ENCODE measurements at places on chromosomes 3 and 15.
A peak's percentile ranks its signal among the peaks of the same experiment; 100 is the strongest.

DNA sequence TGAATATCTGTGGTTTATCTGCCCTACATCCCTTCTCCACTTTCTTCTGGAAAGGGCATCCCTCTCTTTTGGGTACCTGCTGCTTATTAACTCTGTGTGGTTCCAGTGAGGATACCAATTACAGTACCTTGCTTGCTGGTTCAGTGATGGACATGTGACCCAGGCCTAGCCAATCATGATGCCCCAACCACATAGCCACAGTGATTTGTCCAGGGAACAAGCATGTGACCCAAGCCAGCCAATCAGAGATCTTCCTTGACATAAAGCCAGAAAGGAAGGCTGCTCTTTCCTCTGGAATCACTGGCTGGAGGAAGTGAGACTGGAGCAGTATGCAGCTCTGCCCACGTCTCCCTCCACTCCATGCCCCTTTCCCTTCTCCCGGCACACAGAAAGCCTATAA is 10.9 kb upstream of the TMEM158 start:
- no peaks in the 10 kb centered on the region for H3K4me1 ChIP-seq
- no peak overlapping the region for H3K4me3 ChIP-seq
- no peaks in the 10 kb centered on the region for H3K27me3 ChIP-seq
- no peak for DNase-seq
- H3K27ac ChIP-seq = no peak overlapping the region

DNA sequence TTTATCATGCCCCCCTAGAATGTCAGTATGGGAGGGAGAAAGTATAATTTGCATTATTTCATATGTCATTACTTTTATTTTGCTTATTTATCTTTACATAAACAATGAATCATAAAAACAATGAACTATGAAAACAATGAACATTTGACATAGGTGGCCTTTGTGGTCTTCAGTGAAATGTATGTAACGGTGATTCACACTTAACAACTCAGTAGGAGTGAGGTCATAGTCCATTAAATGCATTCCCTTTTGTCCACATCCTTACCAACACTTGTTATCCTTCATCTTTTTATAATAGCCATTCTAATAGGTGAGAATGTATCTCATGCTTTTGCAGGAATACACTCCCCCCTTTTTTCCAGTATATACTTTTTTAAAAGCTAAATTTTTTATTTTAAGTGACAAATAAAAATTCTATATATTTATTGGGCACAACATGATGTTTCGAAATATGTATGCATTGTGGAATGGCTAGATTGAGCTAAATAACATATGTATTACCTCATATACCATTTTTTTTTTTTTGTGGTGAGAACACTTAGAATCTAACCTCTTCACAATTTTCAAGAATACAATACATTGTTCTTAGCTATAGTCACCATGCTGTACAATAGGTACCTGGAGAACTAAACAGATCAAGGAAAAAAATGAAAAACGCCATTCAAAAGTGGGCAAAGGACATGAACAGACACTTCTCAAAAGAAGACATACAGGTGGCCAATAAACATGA is 189.5 kb downstream of the WDR72 start:
- no peaks in the 10 kb centered on the region for H3K4me1 ChIP-seq
- H3K36me3 ChIP-seq = no peaks in the 10 kb centered on the region
- no peak for DNase-seq
- no peak overlapping the region for H3K4me3 ChIP-seq
- H3K27ac ChIP-seq = no peak overlapping the region
- H3K27me3 ChIP-seq = no peaks in the 10 kb centered on the region

- H3K4me3 ChIP-seq = peak overlapping the region; percentile 62
- peak; percentile 14 for DNase-seq
- peaks cover 52% of the 10 kb centered on the region for H3K4me1 ChIP-seq
- H3K27me3 ChIP-seq = no peaks in the 10 kb centered on the region
Observed at GRCh38 chr15:50353975-50354837, 792 bp downstream of the GABPB1 start.

DNA sequence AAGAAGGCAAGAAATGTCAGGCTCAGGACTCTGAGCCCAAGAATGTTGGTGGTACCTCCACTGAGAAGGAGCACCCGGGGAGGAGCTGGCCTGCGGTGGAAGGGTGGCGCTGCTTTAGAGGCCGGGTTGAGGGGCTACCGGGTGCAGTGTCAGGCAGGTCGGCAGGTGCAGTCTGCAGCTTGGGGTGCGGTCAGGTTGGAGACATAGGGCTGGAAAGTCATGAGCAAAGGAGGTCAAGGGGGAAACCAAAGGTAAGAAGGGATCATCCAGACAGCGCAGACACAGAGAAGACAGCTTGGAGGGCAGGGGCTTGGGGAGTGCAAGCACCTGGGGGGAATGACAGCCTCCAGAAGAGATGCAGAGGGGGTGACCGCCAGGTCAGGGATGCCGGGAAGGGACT is 274.4 kb upstream of the LYSMD4 start:
- no peaks in the 10 kb centered on the region for H3K4me1 ChIP-seq
- no peak overlapping the region for H3K4me3 ChIP-seq
- H3K36me3 ChIP-seq = no peaks in the 10 kb centered on the region
- no peaks in the 10 kb centered on the region for H3K27me3 ChIP-seq
- DNase-seq = no peak

- H3K27ac ChIP-seq = no peak overlapping the region
- no peak overlapping the region for H3K4me3 ChIP-seq
- peaks cover 22% of the 10 kb centered on the region for H3K4me1 ChIP-seq
- no peak for DNase-seq
Observed at GRCh38 chr3:161406594-161407555, 35.6 kb upstream of the SPTSSB start.

GRCh38 chr15:90620379-90621067 is 90.8 kb downstream of the CRTC3 start:
- H3K27ac ChIP-seq = no peak overlapping the region
- no peak for DNase-seq
- H3K27me3 ChIP-seq = no peaks in the 10 kb centered on the region
- H3K4me3 ChIP-seq = no peak overlapping the region

GRCh38 chr3:56612146-56612545 is 55.2 kb downstream of the CCDC66 start:
- no peaks in the 10 kb centered on the region for H3K27me3 ChIP-seq
- no peak overlapping the region for H3K27ac ChIP-seq
- peaks cover 54% of the 10 kb centered on the region for H3K4me1 ChIP-seq
- H3K4me3 ChIP-seq = no peak overlapping the region
- peaks cover 5% of the 10 kb centered on the region for H3K36me3 ChIP-seq

- H3K4me3 ChIP-seq = no peak overlapping the region
- DNase-seq = no peak
- no peaks in the 10 kb centered on the region for H3K36me3 ChIP-seq
- no peaks in the 10 kb centered on the region for H3K27me3 ChIP-seq
- H3K4me1 ChIP-seq = no peaks in the 10 kb centered on the region
Observed at GRCh38 chr3:79368403-79368802, 399.4 kb downstream of the ROBO1 start.

GRCh38 chr3:78977073-78977472 is 790.7 kb downstream of the ROBO1 start:
- no peaks in the 10 kb centered on the region for H3K4me1 ChIP-seq
- no peak overlapping the region for H3K27ac ChIP-seq
- H3K4me3 ChIP-seq = no peak overlapping the region
- no peaks in the 10 kb centered on the region for H3K27me3 ChIP-seq
- no peaks in the 10 kb centered on the region for H3K36me3 ChIP-seq

GRCh38 chr15:42736178-42736792 is 643 bp downstream of the CDAN1 start:
- peak overlapping the region; percentile 79 for H3K4me3 ChIP-seq
- peaks cover 12% of the 10 kb centered on the region for H3K4me1 ChIP-seq
- no peaks in the 10 kb centered on the region for H3K27me3 ChIP-seq
- peaks cover 17% of the 10 kb centered on the region for H3K36me3 ChIP-seq
- H3K27ac ChIP-seq = peak overlapping the region; percentile 73

DNA sequence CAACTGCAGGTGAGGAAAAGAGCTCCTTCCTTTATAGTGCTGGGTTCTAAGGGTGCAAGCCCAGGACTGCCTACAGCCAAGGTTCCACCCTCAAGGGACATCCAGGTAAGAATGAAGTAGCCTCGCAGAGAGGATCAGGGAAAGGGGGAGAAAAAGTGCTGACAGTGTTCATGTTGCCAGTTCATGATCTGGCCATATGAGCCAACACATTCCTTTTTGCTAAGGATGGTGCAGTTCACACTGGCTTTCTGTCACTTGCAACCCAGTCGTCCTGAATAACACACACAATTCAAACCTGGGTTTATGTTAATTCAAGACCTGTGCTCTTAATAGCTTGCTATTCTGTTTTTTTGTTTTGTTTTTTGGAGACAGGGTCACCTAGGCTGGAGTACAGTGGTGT is 9.0 kb downstream of the CLN6 start:
- no peaks in the 10 kb centered on the region for H3K27me3 ChIP-seq
- H3K4me3 ChIP-seq = no peak overlapping the region
- H3K36me3 ChIP-seq = no peaks in the 10 kb centered on the region
- H3K27ac ChIP-seq = no peak overlapping the region
- no peak for DNase-seq

GRCh38 chr15:78216276-78217104 is 17.9 kb downstream of the ACSBG1 start:
- no peaks in the 10 kb centered on the region for H3K36me3 ChIP-seq
- H3K27ac ChIP-seq = no peak overlapping the region
- no peaks in the 10 kb centered on the region for H3K4me1 ChIP-seq
- no peak for DNase-seq
- H3K4me3 ChIP-seq = no peak overlapping the region

DNA sequence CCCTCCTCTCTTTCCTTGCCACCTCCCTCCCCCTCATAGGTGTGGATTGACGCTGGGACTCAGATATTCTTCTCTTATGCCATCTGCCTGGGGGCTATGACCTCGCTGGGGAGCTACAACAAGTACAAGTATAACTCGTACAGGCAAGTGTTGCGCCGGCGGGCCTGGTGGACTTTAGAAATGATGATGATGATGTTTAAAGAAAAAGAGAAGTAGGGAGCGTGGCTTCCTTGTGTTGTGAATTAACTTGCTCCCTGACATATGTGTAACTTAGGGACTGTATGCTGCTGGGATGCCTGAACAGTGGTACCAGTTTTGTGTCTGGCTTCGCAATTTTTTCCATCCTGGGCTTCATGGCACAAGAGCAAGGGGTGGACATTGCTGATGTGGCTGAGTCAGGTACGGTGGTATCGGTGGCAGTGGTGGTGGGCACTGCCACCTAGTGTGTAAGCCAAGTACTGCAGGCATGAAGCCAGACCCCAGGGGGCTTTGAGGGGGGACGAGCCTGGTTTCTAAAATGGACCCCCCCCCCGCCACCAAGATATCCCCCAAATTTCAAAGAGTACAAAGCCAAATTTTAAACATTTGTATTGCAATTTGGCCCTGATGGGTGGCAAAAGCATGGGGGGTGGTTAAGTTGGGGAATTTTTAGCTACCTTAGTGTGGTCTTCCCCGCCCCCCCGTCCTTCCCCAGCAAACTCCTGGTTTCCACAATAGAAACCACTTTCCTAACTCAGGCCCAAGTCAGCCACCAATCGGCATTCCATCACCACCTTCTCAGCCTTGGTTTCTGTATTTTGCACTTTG is 65.6 kb downstream of the SLC6A6 start:
- DNase-seq = peak; percentile 32
- peaks cover 24% of the 10 kb centered on the region for H3K36me3 ChIP-seq
- H3K27me3 ChIP-seq = no peaks in the 10 kb centered on the region
- no peak overlapping the region for H3K27ac ChIP-seq

DNA sequence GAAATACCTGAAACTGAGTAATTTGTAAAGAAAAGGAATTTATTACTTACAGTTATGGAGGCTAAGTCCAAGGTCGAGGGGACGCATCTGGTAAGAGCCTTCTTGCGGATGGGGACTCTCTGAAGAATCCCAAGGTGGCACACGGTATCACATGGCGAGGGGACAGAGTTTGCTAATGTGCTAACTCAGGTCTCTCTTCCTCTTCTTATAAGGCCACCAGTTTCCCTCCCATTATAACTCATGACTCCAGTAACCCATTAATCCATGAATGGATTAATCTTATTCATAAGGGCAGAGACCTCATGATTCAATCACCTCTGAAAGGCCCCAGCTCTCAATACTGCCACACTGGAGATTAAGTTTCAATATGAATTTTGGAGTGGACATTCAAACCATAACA is 15.7 kb downstream of the ZBED2 start:
- no peak overlapping the region for H3K27ac ChIP-seq
- H3K4me3 ChIP-seq = no peak overlapping the region
- H3K36me3 ChIP-seq = peaks cover 36% of the 10 kb centered on the region
- H3K4me1 ChIP-seq = no peaks in the 10 kb centered on the region
- DNase-seq = no peak

GRCh38 chr3:174325834-174326700 is 533.1 kb upstream of the NAALADL2 start:
- H3K36me3 ChIP-seq = no peaks in the 10 kb centered on the region
- no peak for DNase-seq
- H3K4me3 ChIP-seq = no peak overlapping the region
- no peaks in the 10 kb centered on the region for H3K4me1 ChIP-seq
- H3K27me3 ChIP-seq = no peaks in the 10 kb centered on the region

- peak; percentile 45 for DNase-seq
- no peaks in the 10 kb centered on the region for H3K36me3 ChIP-seq
- H3K4me1 ChIP-seq = no peaks in the 10 kb centered on the region
- H3K27me3 ChIP-seq = no peaks in the 10 kb centered on the region
- H3K4me3 ChIP-seq = no peak overlapping the region
- no peak overlapping the region for H3K27ac ChIP-seq
Observed at GRCh38 chr3:127616836-127617605, 12.0 kb upstream of the PODXL2 start.

DNA sequence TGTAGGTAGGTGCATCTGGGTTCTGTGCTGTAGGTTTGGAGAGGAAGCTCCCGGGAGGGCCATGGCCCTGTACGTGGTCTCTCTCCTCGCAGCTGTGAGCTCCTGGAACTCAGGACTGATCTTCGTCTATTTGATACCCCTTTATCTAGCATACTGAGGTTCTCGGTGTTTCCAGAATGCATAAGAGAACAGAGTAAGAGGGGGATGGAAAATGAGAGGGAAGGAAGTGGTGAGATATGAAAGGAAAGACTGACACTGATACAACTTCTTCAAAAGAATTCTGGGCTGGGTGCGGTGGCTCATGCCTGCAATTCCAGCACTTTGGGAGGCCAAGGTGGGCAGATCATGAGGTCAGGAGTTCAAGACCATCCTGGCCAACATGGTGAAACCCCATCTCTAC is 90.7 kb downstream of the CHRD start:
- H3K27ac ChIP-seq = no peak overlapping the region
- no peak for DNase-seq
- H3K36me3 ChIP-seq = no peaks in the 10 kb centered on the region

DNA sequence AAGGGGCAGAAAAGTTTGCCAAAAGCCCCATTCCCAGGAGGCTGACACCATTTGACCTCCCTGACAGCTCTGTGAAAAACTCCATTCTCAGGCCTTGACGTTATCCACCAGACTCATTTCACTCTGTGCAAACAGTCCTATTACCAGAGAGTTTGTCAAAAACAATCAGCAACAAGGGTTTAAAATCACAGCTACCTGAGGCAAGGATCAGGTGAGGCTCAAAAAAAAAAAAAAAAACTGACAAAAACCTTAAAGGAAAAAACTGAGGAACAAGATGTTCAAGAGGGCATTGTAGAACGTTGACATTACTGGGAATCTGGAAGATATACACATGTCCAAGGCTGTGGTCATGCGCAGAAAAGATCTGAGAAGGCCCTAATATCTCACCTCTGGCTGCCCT is 11.4 kb downstream of the AVEN start:
- DNase-seq = no peak
- no peak overlapping the region for H3K27ac ChIP-seq
- H3K4me3 ChIP-seq = no peak overlapping the region
- no peaks in the 10 kb centered on the region for H3K4me1 ChIP-seq
- no peaks in the 10 kb centered on the region for H3K36me3 ChIP-seq
- H3K27me3 ChIP-seq = no peaks in the 10 kb centered on the region

GRCh38 chr3:18087988-18088387 is 337.2 kb downstream of the SATB1 start:
- no peak for DNase-seq
- H3K4me3 ChIP-seq = no peak overlapping the region
- no peaks in the 10 kb centered on the region for H3K4me1 ChIP-seq
- H3K27me3 ChIP-seq = no peaks in the 10 kb centered on the region
- no peak overlapping the region for H3K27ac ChIP-seq
